Fibroblast of skin of back (primary cell): ENCODE measurements at places on chromosomes 11 and 22.

GRCh38 chr11:133835593-133836548 lies 9.4 kb downstream of the SPATA19 start:
- no peak for DNase-seq

DNA sequence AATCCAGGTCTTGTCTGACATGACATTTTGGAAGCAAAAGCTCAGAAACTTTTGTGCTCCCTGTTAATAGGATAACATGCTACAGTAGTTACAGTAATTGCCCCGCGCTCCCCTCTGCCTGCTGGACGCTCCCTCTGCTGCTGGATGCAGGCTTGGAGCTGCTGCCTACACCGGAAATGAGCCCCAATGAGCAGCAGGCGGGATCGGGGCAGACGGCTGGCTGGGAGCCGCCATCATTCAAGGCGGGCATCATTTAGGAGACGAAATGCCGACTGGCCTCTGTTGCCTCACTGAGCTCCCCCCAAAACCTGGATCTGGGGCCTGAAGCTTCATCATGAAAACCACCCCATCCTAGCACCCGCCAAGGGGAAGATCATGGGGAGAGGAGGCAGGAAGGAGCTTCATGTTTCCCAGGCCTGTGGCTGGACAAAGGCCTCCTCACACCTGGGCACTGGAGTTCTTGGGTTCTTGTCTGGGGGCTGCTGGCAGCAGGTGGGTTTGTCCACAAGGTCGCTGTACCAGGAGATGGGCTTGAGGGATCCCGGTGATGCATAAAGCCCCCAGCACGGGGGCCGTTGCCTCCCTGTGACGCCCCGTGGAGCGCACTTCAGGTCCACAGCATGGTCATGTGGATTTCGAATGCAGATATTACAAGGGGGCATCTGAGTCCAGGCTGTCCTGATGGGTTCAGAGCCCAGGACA lies 664.3 kb downstream of the BRD1 start:
- DNase-seq: no peak

DNA sequence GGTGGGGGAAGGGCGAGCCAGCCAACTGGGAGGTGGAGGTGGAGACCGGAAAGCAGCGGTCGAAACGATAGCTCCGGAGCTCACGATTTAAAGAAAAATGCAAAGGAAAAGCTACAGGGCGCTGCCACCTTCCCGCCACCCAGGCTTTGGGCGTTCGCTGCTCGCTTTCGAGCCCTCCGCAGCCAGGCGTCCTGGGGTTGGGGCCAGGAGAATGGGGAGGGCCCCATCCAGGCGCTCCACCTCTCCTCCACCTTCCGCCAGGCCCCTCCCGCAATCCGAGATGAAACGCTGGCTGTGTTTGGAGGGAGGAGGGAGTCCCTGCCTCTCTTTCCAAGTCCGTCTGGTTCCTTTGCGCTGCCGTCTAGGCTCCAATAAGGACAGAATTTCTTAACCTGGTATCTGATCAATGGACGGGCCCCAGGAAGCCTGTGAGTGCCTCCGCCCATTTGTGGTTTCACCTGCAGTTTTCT lies 483 bp upstream of the ABTB2 start:
- DNase-seq: peak; percentile 34

GRCh38 chr11:13635804-13636203 lies 32.7 kb upstream of the FAR1 start:
- DNase-seq: no peak

GRCh38 chr11:62428871-62429560 lies 10.2 kb downstream of the SCGB1A1 start:
- no peak for DNase-seq

DNA sequence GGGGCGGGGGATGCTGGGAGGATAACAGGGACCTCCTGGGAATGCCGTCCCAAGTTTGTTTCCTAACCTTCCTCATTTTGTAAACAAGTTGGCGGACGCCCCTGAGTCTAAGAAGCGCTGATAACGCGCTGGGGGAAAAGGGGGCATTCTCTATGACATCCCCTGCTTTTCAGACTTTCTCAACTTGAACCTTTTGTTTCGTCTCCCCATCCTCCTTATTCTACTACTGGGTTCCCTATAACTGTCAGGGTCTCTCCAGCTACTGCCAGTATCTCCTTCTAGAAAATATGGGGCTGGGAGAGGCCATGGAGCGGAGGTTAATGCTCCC lies 654 bp downstream of the TMEM86A start:
- DNase-seq: no peak

DNA sequence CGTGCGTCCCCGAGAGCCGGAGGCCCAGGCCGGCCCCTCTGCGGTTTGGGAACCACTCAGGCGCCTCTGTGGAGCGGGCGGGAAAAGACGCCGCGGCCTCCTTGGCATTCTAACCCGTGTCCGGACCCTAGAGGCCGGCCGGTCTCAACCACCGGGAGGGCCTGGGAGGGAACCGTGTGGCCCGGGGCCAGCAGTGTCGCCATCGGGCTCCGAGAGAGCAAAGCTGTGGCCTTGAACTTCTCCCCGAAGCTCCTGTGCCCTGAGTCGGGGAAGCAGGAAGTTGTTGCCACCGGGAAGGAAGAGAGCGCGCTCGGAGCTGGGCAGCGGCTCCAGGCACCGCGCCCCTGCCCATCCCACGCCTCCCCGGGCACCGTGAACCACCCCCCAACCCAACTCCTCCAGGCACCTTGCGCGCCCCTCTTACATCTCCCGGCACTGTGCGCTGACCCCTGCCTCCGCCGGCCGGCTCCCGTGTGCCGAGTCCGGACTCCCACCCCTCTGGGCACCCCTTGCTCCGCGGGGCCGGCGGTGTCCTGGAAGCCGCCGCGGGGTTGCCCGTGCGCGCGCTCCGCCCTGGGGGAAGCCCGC lies 80.0 kb upstream of the PPARA start:
- DNase-seq: no peak

- peak; percentile 100 for DNase-seq
These were observed 63.2 kb upstream of the RRAS2 start for GRCh38 chr11:14422052-14422813.

- DNase-seq: no peak
These were observed 25.8 kb upstream of the SLC22A12 start for GRCh38 chr11:64564947-64565889.

- DNase-seq: peak; percentile 22
These were observed 712 bp downstream of the CERK start for GRCh38 chr22:46737105-46737975.

DNA sequence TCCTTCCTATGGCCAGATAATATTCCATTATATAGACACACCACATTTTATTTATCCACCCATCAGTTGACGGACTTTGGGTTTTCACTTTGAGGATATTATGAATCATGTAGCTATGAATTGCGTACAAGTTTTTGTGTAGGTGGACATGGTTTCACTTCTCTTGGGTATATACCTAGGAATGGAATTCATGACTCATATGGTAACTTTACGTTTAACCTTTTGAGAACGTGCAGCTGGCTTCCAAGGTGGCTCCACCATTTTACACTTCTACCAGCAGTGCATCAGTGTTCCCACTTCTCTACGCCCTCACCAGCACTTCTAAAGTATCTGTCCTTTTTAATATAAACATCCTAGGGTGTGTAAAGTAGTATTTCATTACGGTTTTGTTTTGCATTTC lies 112.0 kb downstream of the PLEKHA7 start:
- DNase-seq: no peak

DNA sequence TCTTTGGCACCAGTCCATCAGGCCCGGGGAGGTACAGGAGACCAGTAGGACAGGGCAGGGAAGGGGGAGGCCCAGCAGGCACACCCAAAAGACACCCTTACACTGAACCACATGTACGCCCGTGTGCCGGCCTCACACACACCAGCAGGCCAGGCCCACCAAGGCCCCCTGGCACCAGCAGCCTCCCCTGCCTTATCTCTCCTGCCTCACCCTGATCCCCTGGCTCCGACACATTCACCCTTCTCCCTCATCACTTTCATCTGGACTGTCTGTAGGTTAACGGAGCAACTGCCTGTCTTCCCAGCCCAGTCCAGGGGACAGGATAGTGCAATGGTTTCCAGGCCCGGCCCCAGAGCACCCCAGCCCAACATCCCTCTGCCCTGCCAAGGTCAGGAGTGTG lies 4.9 kb downstream of the CDKN1C start:
- no peak for DNase-seq

DNA sequence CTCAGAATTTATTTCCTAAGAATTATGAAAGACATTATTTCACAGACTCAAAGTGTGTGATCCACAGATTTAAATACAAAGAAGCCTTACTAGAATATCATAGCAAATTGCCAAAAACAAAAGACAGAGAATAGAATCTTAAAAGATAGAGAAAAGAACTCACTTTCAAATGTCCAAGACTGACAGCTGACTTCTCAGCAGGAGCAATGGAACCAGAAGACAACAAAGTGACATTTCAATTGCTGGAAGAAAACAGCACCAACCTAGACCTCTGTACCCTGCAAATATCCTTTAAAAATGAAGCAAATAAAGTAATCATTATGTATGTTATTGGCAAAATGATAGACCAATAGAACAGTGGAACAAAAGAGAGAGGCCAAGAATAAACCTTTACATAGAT lies 109.2 kb downstream of the TTC17 start:
- peak; percentile 6 for DNase-seq

DNA sequence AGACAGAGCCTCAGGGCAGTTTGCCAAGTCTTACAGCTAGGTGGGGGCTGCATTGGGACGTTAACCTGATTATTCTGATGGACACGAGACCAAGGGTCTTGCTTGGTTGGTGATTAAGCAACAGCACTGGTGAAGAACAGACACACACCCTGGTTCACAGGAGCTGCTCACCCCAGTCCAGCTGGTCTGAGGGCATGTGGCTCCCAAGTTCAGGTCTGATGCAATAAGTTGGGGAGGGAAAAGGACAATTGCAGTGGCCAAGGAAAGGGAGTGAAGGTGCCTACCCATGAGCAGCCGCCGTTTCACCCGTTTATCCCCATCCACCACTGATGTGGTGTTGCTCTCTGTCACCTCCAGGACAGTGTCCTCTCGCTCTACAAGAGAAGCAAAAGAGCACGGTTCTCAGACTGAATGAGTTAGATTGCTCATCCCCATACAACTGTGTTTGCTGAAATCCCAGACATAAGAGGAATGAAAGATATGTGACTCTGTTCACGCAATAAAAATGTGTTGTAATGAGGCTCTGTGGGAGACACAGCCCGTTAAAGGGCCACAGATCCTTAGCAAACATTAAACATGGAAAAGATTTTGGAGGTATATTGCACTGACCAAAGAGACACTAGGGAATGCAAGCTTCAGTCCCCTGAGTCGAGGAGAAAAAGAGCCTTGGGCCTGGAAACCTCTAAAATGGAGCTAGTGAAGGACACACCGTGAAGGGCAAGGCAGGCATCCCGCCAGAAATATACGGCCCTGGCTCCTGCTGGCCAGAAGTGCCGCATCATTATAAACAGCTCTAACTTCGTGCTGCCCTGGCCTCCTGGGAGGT lies 25.6 kb downstream of the SCUBE2 start:
- peak; percentile 49 for DNase-seq

- DNase-seq: no peak
These were observed 23.8 kb downstream of the OSBP2 start for GRCh38 chr22:30718491-30718890.

GRCh38 chr11:75816561-75817239 lies 1.7 kb downstream of the UVRAG start:
- DNase-seq: no peak

DNA sequence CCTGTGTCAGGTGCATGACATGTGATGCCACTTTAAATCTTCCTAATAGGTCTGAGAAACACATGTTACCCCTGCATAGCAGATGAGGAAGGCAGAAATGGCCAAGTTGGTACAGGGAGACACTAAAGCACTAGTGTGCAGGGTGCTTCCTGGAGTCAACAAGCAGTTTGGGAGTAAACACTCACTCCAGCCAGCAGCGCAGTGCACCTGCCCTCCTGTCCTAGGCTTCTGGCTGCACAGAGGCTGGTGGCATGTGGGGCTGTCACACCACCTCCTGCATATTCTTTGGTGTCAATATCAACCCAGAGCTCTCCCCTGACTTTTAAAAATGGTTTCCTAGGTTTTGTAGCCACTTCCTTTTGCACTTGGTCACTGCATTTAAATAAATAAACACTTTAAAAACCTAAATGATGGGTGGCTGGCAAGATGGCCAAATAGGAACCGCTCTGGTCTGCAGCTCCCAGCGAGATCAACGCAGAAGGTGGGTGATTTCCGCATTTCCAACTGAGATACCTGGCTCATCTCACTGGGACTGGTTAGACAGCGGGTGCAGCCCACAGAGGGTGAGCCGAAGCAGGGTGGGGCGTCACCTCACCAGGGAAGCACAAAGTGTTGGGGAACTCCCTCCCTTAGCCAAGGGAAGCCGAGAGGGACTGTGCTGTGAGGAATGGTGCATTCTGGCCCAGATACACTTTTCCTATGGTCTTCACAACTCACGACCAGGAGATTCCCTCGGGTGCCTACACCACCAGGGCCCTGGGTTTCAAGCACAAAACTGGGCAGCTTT lies 33.5 kb downstream of the GAB4 start:
- no peak for DNase-seq

DNA sequence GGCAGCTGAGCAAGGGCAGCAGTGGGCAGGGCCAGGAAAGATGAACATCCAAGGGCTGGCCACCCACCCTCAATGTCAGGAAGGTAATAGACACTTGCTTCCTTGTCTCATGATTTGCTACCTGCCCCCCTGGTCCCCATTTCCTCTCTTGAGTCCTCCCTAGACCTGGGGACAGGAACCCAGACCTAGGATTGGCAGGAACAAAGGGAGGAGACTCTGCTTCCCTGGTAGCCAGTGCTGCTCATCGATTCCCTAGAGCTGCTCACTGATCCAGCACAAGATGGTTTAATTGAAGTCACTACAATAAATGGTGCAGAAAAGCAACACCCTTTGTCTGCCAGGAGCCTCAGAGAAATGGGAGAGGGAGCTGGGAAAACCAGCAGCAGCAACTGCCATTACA lies 67.8 kb upstream of the CHST1 start:
- DNase-seq: no peak

DNA sequence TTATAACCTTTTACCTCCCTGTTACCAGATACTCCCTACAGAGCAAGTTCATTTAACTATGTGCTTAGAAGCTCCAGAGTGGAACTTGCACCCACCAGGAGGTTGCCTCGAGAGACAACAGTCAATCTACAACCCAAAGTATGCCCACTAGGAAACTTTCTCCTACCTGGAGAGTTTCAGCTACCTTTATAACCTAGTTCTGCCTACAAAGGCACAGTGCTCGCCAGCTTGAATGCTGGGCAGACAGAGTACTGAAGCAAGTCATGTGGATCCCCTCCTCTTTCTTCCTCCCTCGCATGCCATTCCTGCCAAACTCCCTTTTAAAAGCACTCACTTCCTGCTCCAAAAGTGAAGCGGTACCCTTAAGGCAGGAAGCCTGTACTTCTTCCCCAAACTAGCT lies 258.9 kb downstream of the SWAP70 start:
- DNase-seq: peak; percentile 34

GRCh38 chr22:40694411-40694810 lies 15.1 kb downstream of the MCHR1 start:
- DNase-seq: no peak

DNA sequence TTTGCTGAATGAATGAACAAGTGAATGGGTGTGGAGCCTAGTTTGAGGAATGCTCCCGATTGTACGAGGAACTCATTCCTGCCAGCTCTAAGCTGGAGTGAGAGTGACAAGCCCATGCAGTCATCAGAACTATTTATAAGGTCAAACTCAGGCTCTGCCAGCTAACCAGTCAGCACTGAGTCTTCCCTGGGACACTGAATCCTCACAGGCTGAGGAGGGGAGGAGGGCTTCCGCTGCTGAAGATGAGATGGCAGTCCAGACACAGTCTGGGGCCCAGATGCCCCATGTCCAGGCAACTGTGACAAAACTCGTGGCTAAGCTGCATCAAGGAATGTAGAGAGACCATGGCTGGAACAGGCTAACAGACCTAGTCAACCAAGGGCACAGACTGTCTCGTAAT lies 4.0 kb downstream of the LRP4 start:
- DNase-seq: peak; percentile 79

GRCh38 chr11:42596576-42597145 lies 715.1 kb upstream of the API5 start:
- DNase-seq: no peak
